ENCODE measurements at places on chromosomes 11 and 22. TPM values are rescaled to one million over a fixed set of nuclear protein-coding genes. Genes with fewer than 3 reads are reported as not detected.
A peak's percentile ranks its signal among the peaks of the same experiment; 100 is the strongest.

Gene GPR83
- not detected for polyA plus RNA-seq

Gene TMEM135
- 19.8 TPM for polyA plus RNA-seq

Gene TYMP
- 47.1 TPM for polyA plus RNA-seq

Gene KCNJ5
- polyA plus RNA-seq, result 1.6 TPM

Gene KRTAP5-10
- 0.15 TPM for polyA plus RNA-seq

Gene PTPRJ
- polyA plus RNA-seq, result 2.0 TPM

Gene H19
- polyA plus RNA-seq, result 4.5 TPM

Gene SPTBN2
- under 0.01 TPM for polyA plus RNA-seq

- DNase-seq, result no peak
- H3K36me3 ChIP-seq, result no peaks in the 10 kb centered on the region
- no peak overlapping the region for H3K27ac ChIP-seq
- no peak overlapping the region for H3K4me3 ChIP-seq
Observed at GRCh38 chr22:44618400-44618799, 83.6 kb upstream of the PRR5 start.

DNA sequence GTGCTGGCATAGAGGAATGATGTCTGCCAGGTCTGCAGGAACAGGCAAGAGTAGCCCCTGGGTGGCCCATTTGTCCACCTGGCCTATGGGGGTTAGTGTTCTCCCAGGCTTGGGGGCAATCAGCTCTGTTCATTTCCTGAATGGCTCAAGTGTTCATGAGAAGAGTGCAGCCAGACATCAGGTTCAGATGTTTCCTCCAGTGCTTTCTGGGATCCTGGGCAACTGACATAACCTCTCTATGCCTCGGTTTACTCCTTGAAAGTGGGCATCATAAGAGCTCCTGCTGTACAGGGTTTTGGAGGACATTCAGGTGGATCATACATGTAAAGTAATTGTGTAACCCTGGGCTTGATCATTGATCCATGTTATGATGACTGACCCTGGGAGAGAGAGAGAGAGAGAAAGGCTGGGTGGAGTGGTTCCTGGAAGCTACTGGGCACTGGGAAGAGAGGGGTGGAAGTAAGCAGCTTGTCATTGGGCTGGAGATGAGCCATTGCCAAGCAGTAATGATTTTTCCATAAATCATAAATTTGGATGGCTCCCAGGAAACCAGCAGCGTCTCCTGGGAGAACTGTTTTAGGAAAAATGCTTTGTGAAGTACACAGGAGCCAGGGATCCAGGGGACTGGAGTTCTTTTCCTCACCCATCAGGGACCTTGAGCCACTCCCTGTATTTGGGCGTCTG is 30.2 kb upstream of the ACCSL start:
- no peaks in the 10 kb centered on the region for H3K27me3 ChIP-seq
- peak overlapping the region; percentile 89 for H3K27ac ChIP-seq
- H3K36me3 ChIP-seq, result no peaks in the 10 kb centered on the region
- H3K4me1 ChIP-seq, result peaks cover 3% of the 10 kb centered on the region
- H3K4me3 ChIP-seq, result no peak overlapping the region

DNA sequence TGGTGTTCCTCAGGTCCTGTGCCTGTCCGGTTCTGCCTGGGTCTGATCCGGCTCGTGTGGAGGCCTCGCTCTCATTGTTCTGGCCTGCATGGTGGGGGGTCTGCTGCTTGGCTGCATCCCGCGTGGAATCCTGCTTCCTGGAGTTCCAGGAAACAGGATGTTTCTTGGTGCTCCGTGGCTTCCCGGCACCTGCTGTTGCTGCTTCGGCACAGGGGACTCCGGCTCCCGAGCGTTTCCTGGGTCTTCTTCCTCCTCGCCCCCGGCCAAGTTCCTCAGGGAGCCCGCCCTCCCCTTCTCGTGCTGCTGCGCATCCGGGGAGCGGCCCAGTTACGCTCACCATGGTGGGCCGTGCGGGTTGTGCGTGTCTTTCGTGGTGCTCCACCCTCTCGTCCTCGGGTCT is 29.9 kb downstream of the GLB1L2 start:
- no peaks in the 10 kb centered on the region for H3K36me3 ChIP-seq
- DNase-seq, result peak; percentile 35
- H3K4me1 ChIP-seq, result no peaks in the 10 kb centered on the region
- no peak overlapping the region for H3K27ac ChIP-seq
- H3K4me3 ChIP-seq, result no peak overlapping the region

GRCh38 chr11:60910281-60910687 is 3.7 kb upstream of the TMEM109 start:
- H3K4me1 ChIP-seq, result no peaks in the 10 kb centered on the region
- H3K36me3 ChIP-seq, result no peaks in the 10 kb centered on the region
- DNase-seq, result peak; percentile 69
- H3K4me3 ChIP-seq, result no peak overlapping the region

GRCh38 chr11:112156153-112156955 is 7.5 kb downstream of the IL18 start:
- H3K4me1 ChIP-seq, result no peaks in the 10 kb centered on the region
- H3K36me3 ChIP-seq, result no peaks in the 10 kb centered on the region
- H3K27me3 ChIP-seq, result no peaks in the 10 kb centered on the region
- H3K4me3 ChIP-seq, result no peak overlapping the region
- H3K27ac ChIP-seq, result no peak overlapping the region
- no peak for DNase-seq

- H3K4me1 ChIP-seq, result no peaks in the 10 kb centered on the region
- no peaks in the 10 kb centered on the region for H3K36me3 ChIP-seq
- DNase-seq, result no peak
- no peak overlapping the region for H3K27ac ChIP-seq
- no peaks in the 10 kb centered on the region for H3K27me3 ChIP-seq
Observed at GRCh38 chr11:27028561-27028965, 12.1 kb upstream of the BBOX1 start.

DNA sequence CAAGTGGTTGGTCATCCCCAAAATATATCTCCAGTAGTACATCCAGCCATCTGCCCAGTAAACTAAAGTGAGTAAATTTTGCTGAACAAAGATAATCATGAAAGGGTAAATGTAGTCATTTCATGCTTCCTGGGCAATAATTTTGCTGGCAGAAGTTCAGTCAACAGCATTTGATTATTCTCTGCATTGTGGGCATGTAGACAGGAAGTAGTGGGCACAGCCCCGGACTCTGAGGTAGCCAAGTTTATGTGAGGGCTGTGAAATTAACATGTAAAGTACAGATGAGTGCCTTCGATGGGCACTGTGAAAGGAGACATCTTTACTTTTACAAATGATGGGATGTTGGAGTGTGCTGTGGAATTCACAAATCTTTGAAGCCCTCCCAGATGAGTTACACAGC is 312.2 kb upstream of the MTNR1B start:
- no peak for DNase-seq
- H3K36me3 ChIP-seq, result no peaks in the 10 kb centered on the region
- no peaks in the 10 kb centered on the region for H3K27me3 ChIP-seq
- H3K4me3 ChIP-seq, result no peak overlapping the region
- no peak overlapping the region for H3K27ac ChIP-seq

- no peak overlapping the region for H3K4me3 ChIP-seq
- H3K4me1 ChIP-seq, result no peaks in the 10 kb centered on the region
- no peaks in the 10 kb centered on the region for H3K36me3 ChIP-seq
- no peak overlapping the region for H3K27ac ChIP-seq
- H3K27me3 ChIP-seq, result no peaks in the 10 kb centered on the region
- peak; percentile 61 for DNase-seq
Observed at GRCh38 chr11:115716601-115717529, 212.7 kb upstream of the CADM1 start.

DNA sequence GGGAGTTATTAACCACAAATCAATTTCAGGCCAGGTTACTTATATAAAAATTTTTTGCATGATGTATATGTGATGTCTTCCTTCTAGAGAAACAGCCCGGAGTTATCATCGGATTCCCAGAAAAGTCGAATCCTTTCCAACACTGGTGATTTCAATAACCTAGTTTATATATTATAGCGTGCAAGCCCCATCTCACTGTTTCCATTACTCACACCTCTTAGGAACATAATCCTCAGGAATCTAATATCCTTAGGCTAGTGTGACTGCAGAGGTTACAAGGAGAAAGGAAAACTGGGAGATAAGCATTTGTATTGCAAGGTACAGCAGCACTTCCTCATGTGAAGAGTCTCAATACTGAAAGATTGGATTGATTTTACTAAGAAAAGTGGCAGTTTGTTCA is 20.3 kb downstream of the ARHGAP20 start:
- no peaks in the 10 kb centered on the region for H3K27me3 ChIP-seq
- H3K36me3 ChIP-seq, result no peaks in the 10 kb centered on the region
- no peak overlapping the region for H3K27ac ChIP-seq
- no peak for DNase-seq
- no peak overlapping the region for H3K4me3 ChIP-seq

- H3K4me1 ChIP-seq, result no peaks in the 10 kb centered on the region
- no peaks in the 10 kb centered on the region for H3K27me3 ChIP-seq
- no peak overlapping the region for H3K4me3 ChIP-seq
- H3K36me3 ChIP-seq, result no peaks in the 10 kb centered on the region
Observed at GRCh38 chr22:43743131-43743530, 69.0 kb downstream of the EFCAB6 start.

GRCh38 chr11:62726156-62726914 is 922 bp downstream of the HNRNPUL2 start:
- peak overlapping the region; percentile 84 for H3K4me3 ChIP-seq
- H3K27ac ChIP-seq, result peak overlapping the region; percentile 78
- H3K36me3 ChIP-seq, result peaks cover 10% of the 10 kb centered on the region
- H3K27me3 ChIP-seq, result no peaks in the 10 kb centered on the region
- no peak for DNase-seq

DNA sequence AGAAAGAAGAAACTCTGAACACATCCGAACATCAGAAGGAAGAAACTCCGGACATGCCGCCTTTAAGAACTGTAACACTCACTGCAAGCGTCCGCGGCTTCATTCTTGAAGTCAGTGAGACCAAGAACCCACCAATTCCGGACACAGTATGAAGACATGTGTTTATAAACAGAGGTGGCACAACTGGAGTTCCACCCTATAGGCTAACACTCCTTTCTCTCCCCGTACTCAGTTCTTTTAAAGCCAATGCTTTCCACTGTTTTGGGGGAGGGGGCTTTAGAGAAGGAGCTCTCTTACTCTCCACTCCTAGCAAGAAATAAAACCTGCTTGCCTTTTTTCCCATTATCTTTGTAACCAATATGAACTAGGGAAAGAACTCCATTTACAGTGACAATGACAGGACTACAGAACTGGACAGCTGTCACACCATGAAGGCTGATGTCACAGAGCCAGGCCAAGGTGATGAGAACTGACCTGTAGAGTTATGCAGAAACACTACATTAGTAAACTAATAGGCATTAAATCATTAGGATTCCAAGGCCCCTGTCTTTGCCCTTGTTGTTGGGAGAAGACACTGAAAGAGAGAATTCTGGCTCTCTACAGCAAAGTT is 733 bp downstream of the TRIM5 start:
- peak overlapping the region; percentile 88 for H3K4me3 ChIP-seq
- no peaks in the 10 kb centered on the region for H3K36me3 ChIP-seq
- no peaks in the 10 kb centered on the region for H3K4me1 ChIP-seq
- no peaks in the 10 kb centered on the region for H3K27me3 ChIP-seq
- no peak for DNase-seq

DNA sequence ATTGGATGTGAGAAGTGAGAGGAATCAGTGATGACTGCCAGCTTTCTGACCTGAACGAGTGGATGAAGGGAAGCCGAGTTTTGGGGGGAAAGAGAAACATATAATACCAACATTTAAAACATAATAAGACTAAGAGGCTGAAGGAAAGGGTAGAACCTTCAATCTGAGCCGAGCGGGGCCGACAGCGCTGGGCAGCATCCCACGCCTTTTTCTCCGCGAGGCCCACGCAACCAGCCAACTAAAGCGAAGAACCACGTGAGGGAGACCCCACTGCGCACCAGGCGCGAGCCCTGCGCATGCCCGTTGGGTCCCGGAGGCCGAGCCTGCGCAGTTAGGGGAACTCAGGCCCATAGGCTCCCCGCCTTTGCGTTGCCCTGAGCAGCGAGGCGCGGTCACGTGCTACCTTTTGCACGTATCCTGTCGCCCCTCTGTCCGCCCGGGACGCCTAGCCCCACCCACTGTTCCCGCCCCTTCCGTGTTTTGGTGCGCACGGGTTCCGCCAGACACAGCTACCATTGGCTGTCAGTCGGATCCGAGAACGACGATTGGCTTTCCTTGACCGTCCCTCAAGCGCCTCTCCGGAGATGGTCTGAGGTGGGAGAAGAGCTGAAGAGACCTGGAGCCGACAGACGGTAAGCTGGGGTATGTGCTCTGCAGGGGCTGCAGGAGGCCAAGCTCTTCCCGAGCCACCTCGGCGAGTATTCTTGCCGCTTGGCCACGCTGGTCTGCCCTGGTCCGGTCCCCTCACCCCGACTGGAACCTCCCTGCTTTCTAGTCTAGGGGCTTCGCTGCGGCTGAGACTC is at the start of gene HINFP:
HINFP (plus strand) TSS at position 573 of the 803 bp plus-strand sequence. CDS start 5,365 bp downstream, outside the sequence.
- peaks cover 2% of the 10 kb centered on the region for H3K36me3 ChIP-seq
- H3K27me3 ChIP-seq, result no peaks in the 10 kb centered on the region
- H3K27ac ChIP-seq, result no peak within 1 kb of the TSS
- H3K4me1 ChIP-seq, result no peaks in the 10 kb centered on the region
- DNase-seq, result peak; percentile 100

GRCh38 chr22:46115755-46116490 is 34.4 kb upstream of the PPARA start:
- H3K4me1 ChIP-seq, result no peaks in the 10 kb centered on the region
- peak overlapping the region; percentile 53 for H3K27ac ChIP-seq
- H3K27me3 ChIP-seq, result no peaks in the 10 kb centered on the region
- H3K4me3 ChIP-seq, result no peak overlapping the region
- no peaks in the 10 kb centered on the region for H3K36me3 ChIP-seq
- DNase-seq, result no peak

DNA sequence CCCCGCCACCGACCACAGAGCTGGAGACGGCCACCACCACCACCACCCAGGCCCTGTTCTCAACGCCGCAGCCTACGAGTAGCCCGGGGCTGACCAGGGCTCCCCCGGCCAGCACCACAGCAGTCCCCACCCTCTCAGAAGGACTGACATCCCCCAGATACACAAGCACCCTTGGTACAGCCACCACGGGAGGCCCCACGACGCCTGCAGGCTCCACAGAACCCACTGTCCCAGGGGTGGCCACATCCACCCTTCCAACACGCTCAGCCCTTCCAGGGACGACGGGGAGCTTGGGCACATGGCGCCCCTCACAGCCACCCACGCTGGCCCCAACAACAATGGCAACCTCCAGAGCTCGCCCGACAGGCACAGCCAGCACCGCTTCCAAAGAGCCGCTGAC is 18.8 kb downstream of the MUC5B start:
- H3K36me3 ChIP-seq, result no peaks in the 10 kb centered on the region
- no peak overlapping the region for H3K4me3 ChIP-seq

- H3K27me3 ChIP-seq, result no peaks in the 10 kb centered on the region
- DNase-seq, result no peak
- no peak overlapping the region for H3K4me3 ChIP-seq
- no peak overlapping the region for H3K27ac ChIP-seq
- H3K36me3 ChIP-seq, result no peaks in the 10 kb centered on the region
- H3K4me1 ChIP-seq, result no peaks in the 10 kb centered on the region
Observed at GRCh38 chr11:44979543-44980399, 29.1 kb upstream of the TP53I11 start.

- no peak for DNase-seq
- H3K27me3 ChIP-seq, result no peaks in the 10 kb centered on the region
- no peak overlapping the region for H3K27ac ChIP-seq
- H3K4me1 ChIP-seq, result no peaks in the 10 kb centered on the region
- no peak overlapping the region for H3K4me3 ChIP-seq
Observed at GRCh38 chr11:74533421-74533820, 39.9 kb upstream of the LIPT2 start.

- DNase-seq, result no peak
- H3K4me3 ChIP-seq, result no peak overlapping the region
- no peak overlapping the region for H3K27ac ChIP-seq
- no peaks in the 10 kb centered on the region for H3K4me1 ChIP-seq
Observed at GRCh38 chr11:104727095-104727494, 171.2 kb downstream of the CASP12 start.

GRCh38 chr11:103530257-103530656 is 421.0 kb downstream of the DYNC2H1 start:
- H3K27ac ChIP-seq, result no peak overlapping the region
- no peaks in the 10 kb centered on the region for H3K36me3 ChIP-seq
- H3K4me1 ChIP-seq, result no peaks in the 10 kb centered on the region
- H3K27me3 ChIP-seq, result no peaks in the 10 kb centered on the region
- DNase-seq, result no peak
